ENCODE measurements at places on chromosomes 13 and 19. TPM values are rescaled to one million over a fixed set of nuclear protein-coding genes. Genes with fewer than 3 reads are reported as not detected.

Gene MAST3
- total RNA-seq, result 19.5 TPM

Gene TPTE2
- total RNA-seq, result 0.16 TPM

Gene CBARP
- total RNA-seq, result 1.6 TPM

Gene PRR19
- 1.6 TPM for total RNA-seq

Gene GPR18
- 2.0 TPM for total RNA-seq

Gene KLF2
- total RNA-seq, result 0.56 TPM

Gene BORCS8
- total RNA-seq, result 11.6 TPM

Gene ZNF177
- total RNA-seq, result 1.2 TPM

Gene COX7A1
- total RNA-seq, result not detected

Gene SLC6A16
- total RNA-seq, result 1.0 TPM

Gene SELENOV
- not detected for total RNA-seq

Gene RDH8
- not detected for total RNA-seq

Measured in activated naive CD4-positive, alpha-beta T cell treated with anti-CD3 and anti-CD28 coated beads, Interleukin-2, amount 50 U/mL, for 72 hours (primary cell).